ENCODE measurements at places on chromosomes 3 and 15.

GRCh38 chr3:168162172-168162571 is 66.4 kb upstream of the GOLIM4 start:
- DNase-seq, result no peak

- no peak for DNase-seq
These were observed 175.0 kb downstream of the UBE2E2 start for GRCh38 chr3:23377928-23378672.

GRCh38 chr3:42025370-42026138 is 63.7 kb upstream of the ULK4 start:
- peak; percentile 54 for DNase-seq

DNA sequence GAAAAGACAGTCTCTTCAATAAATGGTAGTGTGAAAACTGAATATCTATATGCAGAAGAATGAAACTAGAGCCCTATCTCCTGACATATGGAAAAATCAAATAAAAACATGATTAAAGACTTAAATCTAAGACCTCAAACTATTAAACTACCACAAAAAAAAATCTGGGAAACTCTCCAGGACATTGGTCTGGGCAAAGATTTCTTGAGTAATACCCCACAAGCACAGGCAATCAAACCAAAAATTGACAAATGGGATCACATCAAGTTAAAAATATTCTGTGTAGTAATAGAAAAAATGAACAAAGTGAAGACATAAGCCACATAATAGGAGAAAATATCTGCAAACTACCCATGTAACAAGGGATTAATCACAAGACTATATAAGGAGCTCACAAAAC is 286.4 kb downstream of the TBC1D5 start:
- no peak for DNase-seq

- DNase-seq, result no peak
These were observed 14.8 kb downstream of the PRC1 start for GRCh38 chr15:90979582-90979981.

- no peak for DNase-seq
These were observed 57.8 kb upstream of the NMD3 start for GRCh38 chr3:161163297-161163696.

GRCh38 chr3:103991461-103992115 is 1375.1 kb upstream of the ALCAM start:
- DNase-seq, result no peak

DNA sequence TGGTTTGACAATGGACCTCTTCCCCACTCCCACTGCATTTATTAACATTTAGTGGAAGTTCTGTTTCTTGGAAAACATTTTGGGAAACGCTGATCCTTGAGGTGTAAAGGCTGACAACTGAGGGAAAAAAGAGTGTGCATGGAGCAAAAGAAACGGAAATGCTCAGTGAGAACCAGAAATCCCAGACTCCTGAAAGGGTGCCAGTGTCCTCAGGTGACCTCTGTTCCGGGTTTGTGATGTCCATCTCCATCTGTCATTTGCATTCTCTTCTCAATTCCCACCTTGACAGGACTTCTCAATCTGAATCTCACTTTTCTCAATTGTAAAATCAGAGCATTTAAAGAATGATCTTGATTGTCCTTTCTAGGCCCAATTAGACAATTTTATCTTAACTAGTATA is 71.1 kb upstream of the FAM3D start:
- DNase-seq, result no peak

DNA sequence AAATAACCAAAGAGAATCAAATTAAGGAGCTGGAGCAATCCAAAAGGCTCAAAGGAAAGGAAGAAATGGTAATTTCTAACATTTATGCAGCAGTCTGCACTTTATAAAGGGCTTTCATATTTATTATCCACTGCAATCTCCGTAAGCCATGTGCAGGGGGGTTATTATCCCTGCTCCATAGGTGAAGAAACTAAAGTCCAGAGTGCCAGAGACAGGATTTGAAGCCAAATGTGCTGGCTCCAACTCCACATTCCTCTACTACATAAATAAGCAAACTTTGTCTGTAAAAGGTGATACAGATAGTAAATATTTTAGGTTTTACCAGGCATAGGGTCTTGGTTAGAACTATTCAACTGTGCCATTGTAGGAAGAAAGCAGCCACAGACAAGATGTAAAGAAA is 221.4 kb downstream of the MINAR1 start:
- no peak for DNase-seq

DNA sequence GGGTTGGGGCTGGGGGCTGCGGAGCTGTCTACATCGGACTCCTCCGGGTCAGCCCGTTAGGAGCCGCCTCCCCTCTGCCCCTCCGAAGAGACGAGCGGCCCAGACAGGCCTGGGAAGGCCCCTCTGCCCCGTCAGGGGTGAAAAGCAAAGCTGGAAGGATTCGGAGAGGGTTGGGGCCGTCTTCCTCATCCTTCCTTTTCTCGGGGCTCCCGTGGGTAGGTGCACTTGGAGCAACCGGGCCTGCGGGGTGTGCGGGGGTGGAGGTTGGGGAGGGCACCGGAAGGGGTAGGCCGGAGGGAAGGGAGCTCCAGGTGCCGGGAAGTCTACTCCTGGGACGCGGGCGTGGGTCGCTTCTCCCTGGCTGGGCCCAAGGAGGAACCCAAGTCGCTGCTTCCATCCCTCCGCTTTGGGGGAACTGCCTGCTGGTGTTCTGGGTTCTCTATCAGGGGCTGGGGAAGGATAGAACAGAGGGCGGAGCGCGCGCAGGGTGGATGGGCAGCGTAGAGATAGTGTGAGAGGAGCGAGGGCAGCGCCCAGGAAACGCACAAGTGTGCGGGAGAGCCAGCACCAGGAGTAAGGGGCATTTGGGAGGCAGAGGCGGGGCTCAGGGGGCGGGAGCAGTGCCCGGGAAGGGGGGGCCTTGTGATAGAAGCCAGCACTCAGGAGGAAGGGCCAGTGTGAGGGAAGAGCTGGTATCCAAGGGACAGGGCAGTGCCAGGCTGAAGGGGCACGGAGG is 590 bp downstream of the POLR2H start:
- DNase-seq, result no peak

DNA sequence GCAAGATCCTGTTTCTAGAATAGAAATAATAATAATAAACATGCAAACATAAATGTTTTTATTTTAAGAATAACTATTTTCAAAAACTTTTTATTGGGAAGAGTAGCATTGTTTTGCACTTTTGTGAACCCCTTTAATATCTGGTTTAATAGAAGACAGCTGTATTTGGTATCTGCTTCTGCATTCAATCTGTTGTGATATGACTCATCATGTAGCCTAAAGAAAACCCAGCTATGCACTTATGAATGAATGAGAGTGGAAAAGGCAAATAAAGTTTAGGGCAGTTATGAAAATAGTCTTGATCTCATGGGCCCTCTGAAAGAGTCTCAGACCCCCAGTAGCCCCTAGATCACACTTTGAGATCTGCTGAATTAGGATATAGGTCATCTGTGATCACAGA is 100.4 kb upstream of the PPP2R3A start:
- DNase-seq, result no peak

GRCh38 chr3:17044855-17045254 is 160.1 kb downstream of the PLCL2 start:
- DNase-seq, result no peak

DNA sequence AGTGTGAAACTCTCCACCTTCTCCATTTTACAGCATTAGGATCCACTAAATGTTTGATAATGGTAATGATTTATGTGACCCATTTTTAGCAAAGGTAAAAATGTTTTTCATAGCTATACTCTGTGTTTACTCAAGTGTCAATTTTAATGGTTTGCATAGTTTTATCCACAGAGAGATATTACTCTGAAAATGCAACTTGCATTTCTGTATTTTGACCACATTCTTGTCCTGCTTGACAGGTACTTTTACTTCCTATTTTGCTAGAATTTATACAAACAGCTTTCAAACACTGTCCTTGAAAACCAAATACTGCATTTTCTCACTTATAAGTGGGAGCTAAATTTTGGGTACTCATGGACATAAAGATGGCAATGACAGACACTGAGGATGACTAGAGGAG is 62.9 kb downstream of the SERPINI1 start:
- DNase-seq, result no peak

- no peak for DNase-seq
These were observed 29.8 kb downstream of the POMGNT2 start for GRCh38 chr3:43075904-43076661.

- no peak for DNase-seq
These were observed 253.7 kb upstream of the THBS1 start for GRCh38 chr15:39327005-39327730.

DNA sequence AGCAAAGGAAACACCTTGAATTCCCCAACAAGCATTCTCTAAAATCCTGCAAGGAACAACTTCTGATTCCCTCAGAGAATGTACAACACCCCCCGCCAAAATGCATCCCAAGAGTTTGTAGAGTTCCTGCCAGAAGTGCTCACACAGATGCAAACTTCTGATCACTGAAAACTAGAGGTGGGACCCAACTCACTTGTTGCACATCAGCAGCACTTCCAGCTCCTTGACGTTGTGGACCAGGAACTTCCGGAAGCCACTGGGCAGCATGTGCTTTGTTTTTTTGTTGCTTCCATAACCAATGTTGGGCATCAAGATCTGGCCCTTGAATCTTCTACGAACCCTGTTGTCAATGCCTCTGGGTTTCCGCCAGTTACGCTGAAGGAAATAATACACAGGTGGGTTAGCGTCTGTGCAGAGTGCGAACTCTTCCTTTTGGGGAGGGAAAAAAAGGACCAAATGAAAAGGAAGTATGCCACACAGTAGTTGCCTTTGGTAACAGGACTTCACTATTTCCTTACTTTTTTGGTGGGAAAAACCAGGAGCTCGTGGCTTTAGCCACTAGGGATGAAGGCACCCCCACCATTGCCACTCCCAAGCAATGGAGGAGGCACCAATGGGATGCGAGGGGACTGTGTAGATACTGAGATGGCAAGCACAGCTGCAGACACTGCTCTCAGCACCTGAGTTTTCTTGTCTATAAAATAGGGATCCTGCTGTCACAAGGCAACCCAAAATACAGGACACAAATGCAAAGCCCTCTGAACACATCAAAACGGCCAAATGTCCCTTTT is 2.0 kb downstream of the RPL32 start:
- DNase-seq, result no peak

DNA sequence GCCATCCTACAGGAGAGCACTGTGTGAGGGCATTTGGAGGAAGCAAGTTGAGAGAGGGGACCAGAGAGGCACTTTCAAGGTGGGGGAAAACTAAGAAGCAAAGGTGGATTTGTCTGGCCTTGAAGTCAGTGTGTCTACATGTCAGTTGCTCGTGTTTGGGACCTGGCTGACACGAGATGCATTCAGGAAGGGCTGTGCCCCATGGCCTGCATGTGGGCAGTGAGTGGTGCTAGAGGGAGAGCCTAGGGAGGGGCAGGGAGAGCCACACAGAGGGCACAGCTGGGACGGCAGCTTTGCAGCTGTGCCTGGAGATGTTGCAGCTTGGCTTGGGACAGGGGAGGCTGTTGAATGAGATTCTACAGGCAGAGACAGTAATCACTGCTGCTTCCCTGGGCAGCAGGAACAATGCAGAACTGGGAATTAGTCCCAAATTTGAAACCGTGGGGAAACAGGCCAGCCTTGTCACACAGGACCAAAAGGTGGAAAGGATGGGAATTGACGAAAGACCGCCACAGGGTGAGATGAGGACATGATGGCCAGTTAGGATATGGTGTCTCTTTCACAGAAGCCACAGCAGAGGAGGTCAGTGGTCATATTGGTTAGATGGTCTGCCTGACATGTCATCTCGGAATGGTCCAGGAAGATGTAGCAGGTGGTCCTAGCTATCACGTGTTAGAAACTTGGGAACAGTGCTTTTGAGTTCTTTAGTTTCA is 10.0 kb downstream of the SEC61A1 start:
- no peak for DNase-seq

GRCh38 chr3:72465853-72466252 is 382.4 kb downstream of the SHQ1 start:
- no peak for DNase-seq

GRCh38 chr3:190318666-190319065 is 3.6 kb downstream of the CLDN1 start:
- DNase-seq, result no peak

DNA sequence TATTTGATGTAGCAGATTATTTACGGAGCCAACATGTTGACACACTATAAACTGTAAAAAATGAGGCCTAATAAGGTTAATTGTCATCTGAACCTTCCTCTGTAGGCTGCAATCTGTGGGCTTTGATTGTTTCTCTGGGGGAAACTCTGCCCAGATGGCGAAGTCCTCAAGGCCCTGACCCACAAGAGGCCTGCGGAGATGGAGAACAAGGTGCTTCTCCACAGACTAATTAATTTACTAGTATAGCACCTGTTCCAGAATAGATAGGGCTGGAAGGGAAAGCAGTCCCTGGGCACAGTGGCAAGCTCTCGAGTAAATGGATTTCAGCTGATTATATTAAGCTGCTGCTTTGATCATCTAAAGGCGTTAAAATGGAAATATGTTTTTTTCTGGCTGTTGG is 338.8 kb upstream of the DNAJC19 start:
- peak; percentile 64 for DNase-seq

- DNase-seq, result no peak
These were observed 187.1 kb upstream of the LPP start for GRCh38 chr3:187966636-187967406.

GRCh38 chr3:135238236-135238830 is 443.3 kb downstream of the EPHB1 start:
- no peak for DNase-seq

DNA sequence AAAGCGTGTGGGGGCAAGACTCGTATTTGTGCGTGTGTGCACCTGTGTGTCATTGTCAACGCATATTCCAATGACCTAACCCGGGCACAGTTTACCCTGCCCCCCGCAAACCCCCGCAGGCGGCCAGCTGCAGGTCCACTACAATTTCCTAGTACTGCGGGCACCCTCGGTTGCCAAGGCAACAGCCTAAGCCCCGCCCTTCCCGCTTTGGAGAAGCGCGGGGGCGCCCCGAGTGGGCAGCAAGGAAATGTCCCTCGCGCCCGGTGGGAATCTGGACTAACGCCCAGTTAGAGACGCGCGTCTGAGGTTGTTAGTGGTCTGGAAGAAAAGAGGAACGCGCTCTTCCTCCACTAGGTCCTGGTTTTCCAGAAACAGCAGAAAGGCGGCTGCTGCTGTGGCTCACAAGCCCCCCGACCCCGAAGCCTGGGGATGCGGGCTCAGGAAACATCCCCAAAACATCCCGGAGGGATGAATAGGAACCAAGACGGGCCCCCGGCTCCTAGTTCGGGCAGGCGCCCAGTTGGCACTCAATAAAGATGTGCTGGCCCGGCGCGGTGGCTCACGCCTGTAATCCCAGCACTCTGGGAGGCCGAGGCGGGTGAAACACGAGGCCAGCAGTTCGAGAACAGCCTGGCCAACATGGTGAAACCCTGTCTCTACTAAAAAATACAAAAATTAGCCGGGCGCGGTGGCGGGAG is 1.1 kb downstream of the ABHD14A start:
- DNase-seq, result no peak

- DNase-seq, result no peak
These were observed 2.5 kb downstream of the GPR87 start for GRCh38 chr3:151314137-151314536.

DNA sequence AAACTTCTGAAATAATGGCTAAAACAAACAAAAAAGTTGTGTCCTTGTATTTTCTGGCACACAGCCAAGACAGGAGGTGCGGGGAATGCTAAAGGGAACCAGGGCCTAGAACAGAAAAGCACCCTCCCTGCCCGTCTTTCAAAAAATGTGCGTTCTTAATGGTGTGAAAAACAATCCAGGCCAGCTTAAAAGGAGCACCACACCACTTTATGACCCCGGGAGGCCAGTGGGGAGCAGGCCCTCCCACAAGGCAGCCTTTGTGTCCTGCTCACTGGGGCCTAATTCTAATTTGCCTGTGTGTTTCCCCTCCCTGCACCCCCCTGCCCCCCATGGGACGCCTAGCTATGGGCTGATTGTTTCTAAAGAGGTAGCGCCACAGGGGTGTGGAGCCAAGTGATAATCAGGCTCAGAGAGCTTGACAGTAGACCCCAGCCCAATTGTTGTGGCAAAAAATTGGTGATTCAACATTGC is 181.4 kb downstream of the GREM1 start:
- DNase-seq, result peak; percentile 23
